ENCODE measurements at places on chromosomes 3 and 15.

- DNase-seq = no peak
These were observed 715.3 kb downstream of the NR2F2 start for GRCh38 chr15:97045666-97046421.

DNA sequence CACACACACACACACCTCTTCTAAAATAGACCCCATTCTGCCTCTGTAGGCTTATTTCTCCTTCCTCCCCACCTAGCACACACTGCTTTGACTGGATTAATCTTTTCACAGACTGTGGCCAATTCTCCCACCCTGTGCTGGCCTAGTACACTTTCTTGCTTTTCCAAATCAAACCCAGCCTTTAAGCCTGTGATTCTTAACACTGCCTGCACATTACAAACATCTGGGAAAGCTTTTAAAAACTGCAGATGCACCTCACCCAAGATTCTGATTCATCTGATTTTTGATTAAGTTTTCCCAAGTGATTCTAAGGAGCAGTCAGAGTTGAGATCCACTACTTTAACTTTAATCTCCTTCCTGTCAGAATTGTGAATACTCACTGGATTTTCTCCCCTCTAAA lies 12.8 kb downstream of the CSNK1G1 start:
- DNase-seq = no peak

GRCh38 chr3:132225664-132226063 lies 91.5 kb upstream of the ACP3 start:
- DNase-seq = no peak

DNA sequence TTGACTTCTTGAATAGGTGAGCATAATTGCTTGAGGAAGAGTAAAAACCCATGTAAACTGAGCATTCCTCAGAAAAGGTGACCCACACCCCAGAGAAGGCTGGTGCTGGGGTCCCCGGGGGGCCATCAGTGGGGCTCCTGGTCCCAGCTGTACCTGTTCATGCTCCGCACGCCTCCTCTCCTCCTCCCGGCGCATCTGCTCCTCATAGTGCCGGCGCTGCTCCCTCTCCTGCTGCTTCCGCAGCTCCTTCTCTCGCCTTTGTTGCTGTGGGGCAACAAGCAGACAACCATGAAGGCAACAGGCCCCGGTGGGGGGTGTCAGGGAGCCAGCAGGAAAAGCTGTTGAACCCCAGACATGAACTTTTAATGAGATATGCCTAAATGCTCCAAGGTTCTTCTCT lies 113.7 kb upstream of the SLC2A2 start:
- DNase-seq = no peak

DNA sequence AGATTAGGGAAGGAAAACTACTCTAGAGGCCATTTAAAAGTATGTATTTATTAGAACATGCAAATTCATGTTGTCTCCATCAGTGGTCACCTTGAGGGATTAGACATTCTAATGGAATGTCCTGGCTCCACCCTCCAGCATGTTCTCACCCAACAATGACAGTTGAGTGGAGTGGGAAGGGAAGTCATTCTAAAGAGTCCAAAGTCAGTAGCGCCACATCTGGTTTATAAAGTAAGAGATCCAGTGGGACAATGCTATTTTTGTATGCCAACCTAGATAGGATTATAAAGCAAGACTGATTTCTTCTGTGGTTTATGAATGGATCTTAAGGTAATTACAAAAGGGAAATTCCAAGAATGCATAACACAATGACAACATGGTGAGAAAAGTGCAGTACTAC lies 33.3 kb downstream of the SLC24A1 start:
- no peak for DNase-seq

GRCh38 chr3:181210275-181210674 lies 220.7 kb upstream of the DNAJC19 start:
- DNase-seq = no peak

DNA sequence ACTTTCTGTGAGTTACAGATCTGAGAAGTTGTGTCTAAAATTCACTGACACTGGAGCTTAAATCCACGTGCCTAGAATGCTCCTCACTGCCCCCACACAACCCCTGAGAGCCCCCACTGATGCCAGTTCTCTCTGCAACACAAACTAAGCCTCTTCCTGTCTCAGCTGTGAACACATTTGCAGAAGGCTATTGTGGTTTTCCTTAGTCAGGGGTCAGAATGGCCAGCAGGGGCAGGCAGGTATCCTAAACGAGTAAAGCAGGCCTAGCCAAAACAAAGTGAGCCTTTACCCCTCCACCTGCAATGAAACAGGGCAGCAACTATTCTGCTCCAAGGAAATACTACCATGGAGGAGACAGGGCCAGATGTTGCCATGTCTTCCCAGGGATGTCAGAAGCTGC lies 78.6 kb downstream of the FHIT start:
- no peak for DNase-seq

Measured in activated CD4-positive, alpha-beta T cell treated with anti-CD3 and anti-CD28 coated beads for 4 hours (primary cell).